NCI-H748 treated with DMSO at 0.1 percent for 48 hours (cell line): ENCODE measurements at places on chromosomes 7 and 10.

DNA sequence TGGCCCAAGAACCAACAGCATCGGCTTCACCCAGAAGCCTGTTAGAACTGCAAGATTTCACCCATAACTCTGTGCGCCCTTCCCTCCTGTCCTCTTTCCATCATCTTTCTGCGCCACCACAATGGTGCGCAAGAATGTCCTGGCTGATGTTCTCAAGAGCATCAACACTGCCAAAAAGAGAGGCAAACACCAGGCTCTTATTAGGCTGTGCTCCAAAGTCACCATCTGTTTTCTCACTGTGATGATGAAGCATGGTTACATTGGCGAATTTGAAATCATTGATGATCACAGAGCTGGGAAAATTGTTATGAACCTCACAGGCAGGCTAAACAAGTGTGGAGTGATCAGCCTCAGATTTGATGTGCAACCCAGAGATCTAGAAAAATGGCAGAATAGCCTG, 115.2 kb upstream of the FGFR2 start:
- DNase-seq: no peak

- DNase-seq: peak; percentile 22
Measured at GRCh38 chr7:158097453-158098124, 490.0 kb downstream of the PTPRN2 start.

DNA sequence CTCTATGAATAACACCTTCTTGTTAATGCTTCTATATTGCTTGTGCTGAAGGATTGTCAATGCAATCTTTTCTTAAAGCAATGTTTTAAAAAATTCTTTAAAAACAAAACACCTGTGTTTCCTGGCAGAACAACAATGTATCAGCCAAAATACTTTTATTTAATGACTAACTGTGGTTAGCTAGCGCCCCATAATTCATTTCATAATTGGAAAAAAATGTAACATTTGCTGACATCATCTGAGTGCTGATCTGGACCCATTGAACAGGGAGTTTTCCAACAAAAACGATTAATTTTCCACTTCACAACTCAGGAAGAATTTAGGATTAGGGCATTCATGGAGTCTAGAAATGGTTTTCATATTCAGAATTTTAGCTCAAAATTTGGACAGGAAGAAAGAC, 137.6 kb upstream of the CDK6 start:
- no peak for DNase-seq

DNA sequence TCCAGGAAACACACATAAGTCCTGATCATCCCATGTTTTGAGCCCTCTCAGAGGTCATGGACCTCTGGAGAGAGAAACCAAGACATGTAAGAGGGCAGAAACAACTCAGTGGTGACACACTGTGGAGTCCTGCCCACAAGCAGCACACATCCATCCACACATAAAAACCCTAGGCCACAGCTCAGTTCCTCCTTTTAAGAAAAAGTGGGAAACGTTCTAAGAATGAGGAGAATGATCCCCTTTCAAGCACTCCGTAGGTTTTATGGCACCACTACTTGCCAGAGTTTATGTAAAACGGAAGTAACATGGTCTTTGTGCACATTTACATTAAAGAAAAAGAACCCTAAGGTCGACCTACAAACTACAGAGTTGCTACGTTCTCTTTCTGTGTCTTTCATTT, 19.9 kb downstream of the ATAD1 start:
- DNase-seq: no peak

- DNase-seq: peak; percentile 3
Measured at GRCh38 chr10:86730227-86730626, 26.2 kb upstream of the BMPR1A start.

DNA sequence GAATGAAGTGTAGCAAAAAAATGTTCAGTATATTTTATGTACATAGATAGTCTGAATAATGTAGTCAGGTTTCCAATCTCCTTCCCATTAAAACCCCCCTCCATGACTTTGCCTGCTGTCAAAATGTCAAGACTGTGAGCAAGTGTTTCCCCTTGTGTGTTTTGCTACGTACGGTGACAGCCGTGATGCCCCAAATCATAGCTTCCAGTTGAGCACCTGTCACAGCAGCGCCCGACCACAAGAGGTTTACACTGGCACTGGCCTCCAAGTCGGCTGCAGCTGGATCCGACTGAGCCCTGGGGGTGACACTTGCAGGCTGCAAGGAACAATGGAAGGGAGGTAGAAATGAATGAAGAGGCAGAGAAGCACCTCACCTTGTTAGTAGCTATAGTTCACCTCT, 62.3 kb downstream of the LAMB4 start:
- no peak for DNase-seq

- DNase-seq: no peak
Measured at GRCh38 chr7:21948887-21949540, 3.3 kb upstream of the CDCA7L start.

GRCh38 chr7:131570401-131570800, 14.0 kb upstream of the PODXL start:
- no peak for DNase-seq

DNA sequence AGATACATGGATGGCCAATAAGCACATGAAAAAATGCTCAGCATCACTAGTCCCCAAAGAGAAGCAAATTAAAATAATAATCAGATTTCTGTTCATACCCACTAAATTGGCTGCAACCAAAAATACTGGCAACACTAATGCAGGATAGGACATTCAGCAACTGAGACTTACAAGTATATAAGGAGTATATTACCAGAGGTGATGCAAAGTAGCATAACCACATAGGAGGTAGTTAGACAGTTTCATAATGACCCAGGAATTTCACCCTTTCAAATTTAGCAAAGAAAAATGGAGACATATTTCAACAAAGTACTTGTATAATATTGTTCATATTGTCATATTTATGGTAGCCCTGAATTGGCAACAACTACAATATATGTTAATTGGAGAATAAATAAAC, 727.8 kb downstream of the GRID1 start:
- no peak for DNase-seq

DNA sequence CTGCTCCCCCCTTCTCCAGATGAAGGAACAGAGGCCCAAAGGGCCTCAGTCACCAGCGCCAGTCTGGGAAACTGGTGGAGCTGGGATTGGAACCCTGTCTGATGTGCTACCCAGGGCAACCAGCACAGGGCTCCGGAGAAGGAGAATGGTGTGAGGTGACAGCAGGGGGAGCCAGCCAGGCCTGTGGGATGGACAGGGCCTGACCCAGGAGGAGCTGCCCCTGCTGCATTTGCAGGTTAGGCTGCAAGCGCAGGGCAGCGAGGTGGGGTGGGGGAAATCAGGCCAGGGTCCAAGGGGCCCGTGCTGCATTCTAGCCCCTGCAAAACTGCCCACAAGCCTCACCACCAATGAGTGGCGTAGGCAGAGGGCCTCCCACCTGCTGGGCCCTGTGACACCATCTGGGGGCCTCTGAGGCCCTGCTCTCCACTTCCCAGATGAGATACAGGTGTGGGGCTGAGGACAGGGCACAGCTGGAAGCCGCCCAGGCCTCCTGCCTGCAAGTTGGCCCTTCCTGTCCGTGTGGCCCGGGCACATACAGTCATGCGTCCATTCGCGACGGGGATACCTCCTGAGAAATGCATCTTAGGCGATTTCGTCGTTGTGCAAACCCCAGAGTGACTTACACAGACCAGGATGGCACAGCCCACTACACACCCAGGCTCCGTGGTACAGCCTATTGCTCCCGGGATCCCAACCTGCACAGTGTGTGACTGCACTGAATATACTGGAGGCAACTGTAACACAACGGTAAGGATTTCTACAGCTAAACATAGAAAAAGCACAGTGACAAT, 45.3 kb downstream of the RASGEF1A start:
- no peak for DNase-seq

- peak; percentile 78 for DNase-seq
Measured at GRCh38 chr7:68770649-68771048, 827.6 kb upstream of the AUTS2 start.

DNA sequence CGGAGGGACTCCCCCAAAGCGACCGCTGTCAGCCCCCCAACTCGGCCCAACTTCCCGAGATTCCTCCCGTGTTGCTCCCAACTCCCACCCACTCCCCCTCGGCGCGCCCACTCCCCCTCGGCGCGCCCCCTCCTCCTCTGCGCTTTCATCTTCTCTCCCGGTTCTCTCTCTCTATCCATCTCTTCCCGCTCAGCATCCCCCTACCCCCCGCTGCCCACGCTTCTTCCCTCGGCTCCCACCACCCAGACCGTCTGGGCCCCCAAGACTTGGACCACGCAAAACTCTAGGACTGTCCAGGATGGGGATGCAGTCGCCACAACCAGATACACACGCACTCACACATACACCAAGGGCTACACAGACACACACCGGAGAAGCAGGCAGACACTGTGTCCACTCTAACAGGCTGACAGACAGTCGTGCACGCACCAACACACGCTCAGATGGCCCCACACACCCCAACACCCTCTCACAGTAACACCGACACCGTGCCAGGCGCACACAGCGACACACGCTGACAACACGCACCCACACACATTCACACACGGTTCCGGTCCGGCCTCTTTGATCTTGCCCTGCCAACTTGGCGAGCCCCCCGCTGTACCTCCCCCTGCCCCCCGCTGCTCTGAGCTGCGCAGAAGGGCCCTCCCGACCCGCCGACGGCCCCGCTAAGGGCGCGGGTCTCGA, 1.1 kb downstream of the GRID1 start:
- DNase-seq: peak; percentile 2

- no peak for DNase-seq
Measured at GRCh38 chr10:79293841-79294581, 53.3 kb upstream of the PPIF start.

DNA sequence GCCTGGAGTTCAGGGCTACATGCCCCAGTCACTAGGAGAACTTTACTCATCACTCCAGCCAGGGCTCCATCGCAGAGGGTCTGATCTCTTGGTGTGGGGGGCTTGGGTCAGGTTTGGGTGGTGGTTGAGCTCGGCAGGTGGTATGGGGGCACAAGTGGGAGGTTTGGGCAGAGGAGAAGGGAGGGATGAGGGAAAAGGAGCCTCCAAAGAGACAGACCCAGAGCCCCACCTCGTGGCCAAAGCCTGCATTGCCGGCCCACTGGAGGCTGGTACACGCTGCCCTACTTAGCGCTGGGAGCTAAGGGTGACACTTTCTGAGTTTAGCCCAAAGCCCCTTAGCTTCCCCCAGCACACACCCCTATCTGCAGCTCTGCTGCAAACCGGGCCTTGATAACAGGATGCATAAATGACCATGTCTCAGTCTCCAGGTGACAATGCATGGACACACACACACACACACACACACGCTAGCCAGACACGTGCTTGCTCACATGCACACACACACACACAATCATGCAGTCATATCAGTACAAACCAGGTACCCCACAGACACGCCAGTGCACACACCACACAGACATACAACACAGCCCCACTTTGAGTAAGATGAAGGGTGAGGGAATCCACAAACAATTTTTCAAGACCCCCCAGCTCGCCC, 14.7 kb downstream of the LZTS2 start:
- DNase-seq: peak; percentile 9

DNA sequence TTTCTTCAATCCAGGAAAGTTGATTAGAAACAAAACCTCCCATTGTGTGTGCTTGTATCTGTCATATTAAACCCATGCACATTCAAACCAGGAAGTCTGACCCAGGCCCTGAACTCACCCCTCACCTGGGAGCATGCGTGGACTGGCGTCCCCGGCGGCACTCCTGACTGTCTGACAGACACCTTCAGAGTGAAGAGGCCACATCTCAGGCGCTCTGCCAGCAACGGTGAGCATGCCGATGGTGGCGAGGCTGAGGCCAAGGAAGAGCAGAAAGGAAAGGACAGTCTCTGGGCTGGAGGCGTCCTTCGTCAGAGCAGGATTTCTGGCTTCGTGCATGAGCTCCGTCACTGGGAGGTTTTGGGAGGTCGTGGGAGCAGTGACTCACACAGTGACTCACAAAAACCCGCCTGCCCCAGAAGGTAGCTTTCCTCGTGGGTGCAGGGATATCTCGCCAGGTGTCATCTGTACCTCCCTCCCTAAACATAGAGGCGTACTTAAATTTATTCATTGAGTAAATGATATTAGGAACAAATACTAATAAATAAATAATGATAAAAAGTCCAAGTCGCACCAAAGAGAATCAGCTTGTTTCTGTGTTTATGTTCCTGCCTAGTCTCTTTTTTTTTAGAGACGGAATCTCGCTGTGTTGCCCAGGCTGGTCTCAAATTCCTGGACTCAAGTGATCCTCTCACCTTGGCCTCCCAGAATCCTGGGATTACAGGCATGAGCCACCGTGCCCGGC, 13.5 kb downstream of the IQCE start:
- no peak for DNase-seq

DNA sequence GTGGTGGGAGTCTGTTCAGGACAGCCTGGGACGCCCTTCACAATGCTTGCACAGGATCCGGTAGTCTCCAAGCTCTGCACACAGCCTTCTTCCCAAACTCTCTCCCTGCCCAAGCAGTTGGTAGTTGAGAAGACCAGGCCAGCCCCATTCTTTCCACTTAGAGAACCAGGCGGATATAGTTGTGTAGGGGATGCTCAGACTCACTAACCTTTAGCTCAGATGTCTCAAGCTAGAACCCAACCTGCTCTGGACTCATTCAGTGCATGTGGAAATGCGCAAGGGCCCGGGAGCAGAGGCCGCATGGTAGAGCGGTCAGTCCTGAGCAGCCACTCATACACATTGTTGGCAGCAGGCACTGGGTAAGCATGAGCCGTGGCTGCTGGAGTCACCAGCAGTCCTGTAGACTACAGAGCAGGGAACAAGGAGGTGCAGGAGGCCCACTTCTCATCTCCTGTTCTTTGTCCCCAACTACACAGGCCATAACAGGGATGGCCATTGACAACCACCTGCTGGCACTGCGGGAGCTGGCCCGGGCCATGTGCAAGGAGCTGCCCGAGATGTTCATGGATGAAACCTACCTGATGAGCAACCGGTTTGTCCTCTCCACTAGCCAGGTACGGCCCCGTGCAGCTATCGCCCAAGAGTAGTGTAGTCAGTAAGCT, 17.2 kb upstream of the C10orf53 start:
- no peak for DNase-seq

DNA sequence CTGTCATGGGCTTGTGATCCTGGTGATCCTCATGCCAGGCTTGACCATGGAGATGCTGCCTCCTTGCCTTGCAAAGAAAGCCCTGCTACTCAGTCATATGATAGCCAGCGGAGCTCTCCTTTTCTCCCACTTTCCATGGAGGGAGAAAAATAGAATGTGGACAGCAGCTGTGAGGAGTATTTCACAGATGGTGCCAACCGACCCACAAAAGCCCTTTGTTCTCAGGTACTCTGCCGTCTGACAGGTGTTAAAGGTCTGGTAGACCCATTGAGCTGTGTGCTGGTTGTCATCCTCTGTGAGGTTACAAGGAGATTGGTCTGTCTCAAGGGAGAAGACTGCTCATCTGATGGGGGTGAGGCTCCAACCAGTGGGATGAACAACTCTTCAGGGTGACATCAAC, 29.5 kb upstream of the COBL start:
- DNase-seq: peak; percentile 52

GRCh38 chr10:69321865-69322264, 43.6 kb downstream of the HK1 start:
- no peak for DNase-seq

GRCh38 chr10:132203256-132204077, 16.7 kb downstream of the DPYSL4 start:
- no peak for DNase-seq

- DNase-seq: no peak
Measured at GRCh38 chr7:101634196-101634717, 5.2 kb upstream of the MYL10 start.
